T-helper 17 cell (primary cell): ENCODE measurements at places on chromosomes 1 and 21. TPM values are rescaled to one million over a fixed set of nuclear protein-coding genes. Genes with fewer than 3 reads are reported as not detected.

FCRL2 gene
- total RNA-seq, result 0.44 TPM

NHLH1 gene
- total RNA-seq, result 0.21 TPM

HES2 gene
- total RNA-seq, result not detected

HIVEP3 gene
- 13.9 TPM for total RNA-seq

NR1I3 gene
- total RNA-seq, result not detected
